Neural crest cell (in vitro differentiated cells): ENCODE measurements at places on chromosomes 13 and 19. TPM values are rescaled to one million over a fixed set of nuclear protein-coding genes. Genes with fewer than 3 reads are reported as not detected.
A peak's percentile ranks its signal among the peaks of the same experiment; 100 is the strongest.

DNA sequence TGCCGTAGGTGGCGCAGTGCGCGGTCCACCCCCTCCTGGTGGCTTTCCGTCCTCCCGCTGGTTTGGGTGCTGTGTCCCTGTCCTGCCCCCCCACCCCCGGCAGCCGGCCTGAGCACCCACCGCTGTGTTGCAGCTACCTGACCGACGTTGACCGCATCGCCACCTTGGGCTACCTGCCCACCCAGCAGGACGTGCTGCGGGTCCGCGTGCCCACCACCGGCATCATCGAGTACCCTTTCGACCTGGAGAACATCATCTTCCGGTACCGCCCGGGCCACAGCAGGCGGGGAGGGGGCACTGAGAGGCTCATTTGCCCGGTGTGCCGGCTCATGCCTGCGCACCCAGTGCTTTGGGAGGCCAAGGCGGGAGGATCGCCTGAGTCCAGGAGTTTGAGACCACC, 20.6 kb downstream of the GNA11 start:
- no peak overlapping the region for H3K4me3 ChIP-seq
- H3K36me3 ChIP-seq = no peaks in the 10 kb centered on the region
- H3K4me1 ChIP-seq = no peaks in the 10 kb centered on the region
- DNase-seq = no peak
- H3K27me3 ChIP-seq = no peaks in the 10 kb centered on the region

DNA sequence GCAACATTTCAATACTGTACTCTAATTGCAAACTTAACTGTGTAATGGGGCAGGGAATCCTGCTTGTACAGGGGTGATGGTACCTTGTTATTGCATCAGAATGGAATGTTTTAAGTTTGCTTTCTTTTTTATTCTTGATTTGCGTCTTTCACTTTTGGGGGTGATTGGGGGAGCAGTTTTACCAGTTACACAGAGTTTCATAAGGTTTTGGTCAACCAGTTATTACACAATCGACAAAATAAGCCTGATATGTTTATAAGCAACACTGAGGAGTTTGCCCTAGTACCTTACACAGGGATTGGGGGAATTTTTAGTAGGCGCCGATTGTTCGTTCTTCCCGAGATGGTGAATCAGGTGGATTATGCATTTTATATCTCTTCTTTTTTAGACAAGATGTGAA, 2.7 kb downstream of the KLF5 start:
- H3K4me3 ChIP-seq = peak overlapping the region; percentile 31
- no peak overlapping the region for H3K27ac ChIP-seq

GRCh38 chr19:35509861-35510625, 3.4 kb downstream of the DMKN start:
- no peak overlapping the region for H3K27ac ChIP-seq
- no peak overlapping the region for H3K4me3 ChIP-seq
- H3K27me3 ChIP-seq = peaks cover 91% of the 10 kb centered on the region
- no peaks in the 10 kb centered on the region for H3K36me3 ChIP-seq

- H3K27me3 ChIP-seq = no peaks in the 10 kb centered on the region
- H3K4me3 ChIP-seq = no peak overlapping the region
- no peaks in the 10 kb centered on the region for H3K36me3 ChIP-seq
- H3K27ac ChIP-seq = no peak overlapping the region
- peaks cover 6% of the 10 kb centered on the region for H3K4me1 ChIP-seq
These were observed 33.7 kb downstream of the CRYL1 start for GRCh38 chr13:20491926-20492435.

IL17D gene
- total RNA-seq = 7.9 and 8.4 TPM in 2 replicates

ZNF700 gene
- 12.5 and 12.8 TPM in 2 replicates for total RNA-seq

MCF2L gene
- 59.9 and 62.5 TPM in 2 replicates for total RNA-seq
